ENCODE measurements at places on chromosomes 5 and 9. TPM values are rescaled to one million over a fixed set of nuclear protein-coding genes. Genes with fewer than 3 reads are reported as not detected.

GRIA1 gene
- total RNA-seq = not detected

DNAI1 gene
- total RNA-seq = not detected

- no peak overlapping the region for H3K27ac ChIP-seq
- DNase-seq = peak; percentile 46
- no peaks in the 10 kb centered on the region for H3K27me3 ChIP-seq
- H3K4me1 ChIP-seq = no peaks in the 10 kb centered on the region
These were observed 263.2 kb downstream of the COX7C start for GRCh38 chr5:86880785-86881492.

DNA sequence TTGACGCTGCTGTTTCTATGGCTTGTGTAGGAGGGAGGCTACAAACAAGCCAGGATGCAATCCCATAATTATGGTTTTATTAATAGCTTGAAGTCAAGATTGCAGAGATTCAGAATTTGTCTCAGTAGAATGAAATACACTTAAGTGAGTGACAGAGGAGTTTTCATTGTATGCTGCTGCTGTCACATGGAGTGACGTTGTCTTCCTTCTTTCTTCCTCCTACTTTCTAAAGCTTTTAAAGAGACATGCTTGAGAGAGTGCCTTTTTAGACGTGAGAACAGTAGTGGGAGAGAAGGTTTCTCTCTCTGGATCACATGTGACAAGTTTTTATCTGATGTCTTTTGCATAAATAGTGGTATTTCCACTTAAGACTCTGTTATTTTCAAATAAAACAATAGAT, 48.9 kb downstream of the MACIR start:
- H3K4me3 ChIP-seq = no peak overlapping the region
- no peak overlapping the region for H3K27ac ChIP-seq
- H3K4me1 ChIP-seq = no peaks in the 10 kb centered on the region
- H3K27me3 ChIP-seq = no peaks in the 10 kb centered on the region
- no peak for DNase-seq

GRCh38 chr5:169168280-169168679, 132.7 kb downstream of the SLIT3 start:
- DNase-seq = no peak
- H3K4me3 ChIP-seq = no peak overlapping the region
- H3K27ac ChIP-seq = no peak overlapping the region

All from CD8-positive, alpha-beta memory T cell (primary cell).